ENCODE measurements at places on chromosomes 5 and 9.

DNA sequence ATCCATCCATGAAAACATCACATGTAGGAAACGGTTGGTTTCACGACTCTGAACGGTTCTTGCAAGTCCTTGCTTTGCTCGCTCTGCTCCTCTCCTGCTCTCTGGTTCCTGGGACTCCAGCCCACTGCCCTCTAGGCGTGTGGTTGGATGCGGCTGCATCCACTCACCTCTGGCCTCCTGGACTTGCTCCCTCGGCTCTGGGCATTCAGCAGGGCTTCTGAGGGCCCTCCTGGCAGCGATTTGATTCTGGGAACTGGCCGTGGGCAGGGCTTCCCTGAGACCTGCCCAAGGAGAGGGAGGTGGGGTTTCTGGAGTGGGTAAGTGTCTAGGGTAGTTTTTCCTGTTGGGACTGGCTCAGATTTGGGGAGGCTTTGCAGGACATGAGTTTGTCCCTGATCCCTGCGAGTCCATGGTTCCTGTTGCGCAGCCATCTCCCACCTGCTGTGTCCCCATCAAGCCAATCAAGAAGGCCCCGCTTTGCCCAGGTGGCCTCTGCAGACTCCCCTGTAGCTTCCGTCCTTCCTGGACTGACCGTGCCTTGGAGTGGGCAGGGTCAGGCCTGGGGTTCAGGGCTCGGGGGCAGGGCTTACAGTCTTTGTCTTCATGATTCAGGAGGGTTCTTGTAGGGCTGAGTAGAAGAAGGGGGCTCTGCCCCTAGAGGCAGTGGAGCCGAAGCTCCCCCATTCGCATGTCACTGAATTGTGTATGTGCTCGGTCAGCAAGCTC, 192.3 kb downstream of the CACNA1B start:
- peaks cover 1% of the 10 kb centered on the region for H3K4me1 ChIP-seq
- H3K27me3 ChIP-seq: peaks cover 11% of the 10 kb centered on the region
- DNase-seq: no peak
- no peak overlapping the region for H3K4me3 ChIP-seq
- H3K27ac ChIP-seq: no peak overlapping the region

DNA sequence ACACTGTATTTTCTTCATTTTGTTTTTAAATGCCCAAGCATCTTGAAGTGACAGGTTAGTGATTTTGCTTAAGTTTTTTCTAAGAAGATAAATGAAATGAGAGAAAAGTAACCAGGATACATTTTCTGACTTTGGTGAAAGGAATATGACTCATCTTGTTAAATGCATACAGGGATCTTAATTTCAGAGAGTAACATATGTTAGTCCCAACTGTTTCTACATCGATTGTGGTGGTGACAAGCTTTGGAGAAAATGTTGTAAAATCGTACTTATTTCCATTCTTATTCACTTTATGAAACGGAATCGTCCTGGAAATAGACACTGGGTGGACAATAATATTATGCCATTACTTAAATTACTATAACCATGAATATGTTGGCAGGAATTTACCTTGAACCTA, 107.5 kb downstream of the KCNN2 start:
- H3K4me3 ChIP-seq: no peak overlapping the region
- no peaks in the 10 kb centered on the region for H3K36me3 ChIP-seq
- H3K27ac ChIP-seq: no peak overlapping the region
- no peak for DNase-seq

GRCh38 chr5:145965804-145966203, 29.4 kb downstream of the SH3RF2 start:
- no peaks in the 10 kb centered on the region for H3K36me3 ChIP-seq
- peaks cover 7% of the 10 kb centered on the region for H3K4me1 ChIP-seq
- no peak overlapping the region for H3K27ac ChIP-seq
- no peak for DNase-seq
- H3K4me3 ChIP-seq: no peak overlapping the region
- H3K27me3 ChIP-seq: peaks cover 9% of the 10 kb centered on the region

DNA sequence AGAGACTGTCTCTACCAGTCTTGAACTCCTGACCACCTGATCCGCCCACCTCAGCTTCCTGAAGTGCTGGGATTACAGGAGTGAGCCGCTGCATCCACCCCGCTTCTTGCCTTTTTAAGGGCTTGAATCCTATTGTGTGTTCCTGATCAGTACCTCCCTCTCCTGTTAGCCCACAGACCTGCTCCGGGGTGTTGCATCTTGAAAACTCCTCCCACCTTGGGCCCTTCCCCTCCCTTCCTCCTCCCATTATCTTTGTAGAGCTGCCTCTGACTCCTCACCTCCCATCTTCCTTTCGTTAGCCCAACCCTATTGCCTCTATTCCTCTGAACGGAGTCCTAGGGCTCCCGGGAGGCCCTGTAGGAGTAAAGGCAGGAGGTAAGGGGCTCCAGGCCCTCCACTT, 48.5 kb upstream of the NEK6 start:
- H3K27me3 ChIP-seq: no peaks in the 10 kb centered on the region
- peaks cover 71% of the 10 kb centered on the region for H3K4me1 ChIP-seq
- no peak overlapping the region for H3K4me3 ChIP-seq
- H3K27ac ChIP-seq: peak overlapping the region; percentile 22

DNA sequence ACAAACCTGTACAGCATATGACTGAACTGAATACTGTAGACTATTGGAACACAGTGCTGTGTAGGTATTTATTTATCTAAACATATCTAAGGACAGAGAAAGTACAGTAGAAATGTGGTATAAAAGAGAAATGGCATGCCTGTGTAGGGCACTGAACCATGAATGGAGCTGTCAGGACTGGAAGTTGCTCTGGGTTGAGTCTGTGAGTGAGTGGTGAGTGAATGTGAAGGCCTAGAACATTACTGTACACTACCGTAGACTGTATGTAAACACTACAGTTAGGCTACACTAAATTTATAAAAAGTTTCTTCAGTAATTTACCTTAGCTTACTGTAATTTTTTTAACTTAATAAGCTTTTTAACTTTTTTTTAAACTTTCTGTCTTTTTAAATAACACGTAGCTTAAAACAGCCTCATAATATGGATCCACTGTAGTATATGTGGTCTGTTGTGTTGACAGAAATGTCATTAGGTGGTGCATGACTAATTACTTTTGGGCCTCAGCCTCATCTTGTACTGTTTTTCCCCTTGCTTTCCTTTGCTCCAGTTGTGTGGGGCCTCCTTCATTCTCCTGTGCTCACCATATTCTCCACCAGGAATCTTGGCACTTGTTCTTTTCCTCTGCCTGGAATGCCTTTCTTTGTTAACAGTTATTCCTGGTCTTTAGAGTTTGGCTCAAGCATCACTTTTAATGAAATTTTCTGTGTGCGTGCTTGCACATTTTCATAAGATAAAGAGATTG, 8.8 kb downstream of the SPIN1 start:
- peaks cover 11% of the 10 kb centered on the region for H3K36me3 ChIP-seq
- H3K4me1 ChIP-seq: peaks cover 40% of the 10 kb centered on the region
- no peak for DNase-seq
- H3K27ac ChIP-seq: no peak overlapping the region

DNA sequence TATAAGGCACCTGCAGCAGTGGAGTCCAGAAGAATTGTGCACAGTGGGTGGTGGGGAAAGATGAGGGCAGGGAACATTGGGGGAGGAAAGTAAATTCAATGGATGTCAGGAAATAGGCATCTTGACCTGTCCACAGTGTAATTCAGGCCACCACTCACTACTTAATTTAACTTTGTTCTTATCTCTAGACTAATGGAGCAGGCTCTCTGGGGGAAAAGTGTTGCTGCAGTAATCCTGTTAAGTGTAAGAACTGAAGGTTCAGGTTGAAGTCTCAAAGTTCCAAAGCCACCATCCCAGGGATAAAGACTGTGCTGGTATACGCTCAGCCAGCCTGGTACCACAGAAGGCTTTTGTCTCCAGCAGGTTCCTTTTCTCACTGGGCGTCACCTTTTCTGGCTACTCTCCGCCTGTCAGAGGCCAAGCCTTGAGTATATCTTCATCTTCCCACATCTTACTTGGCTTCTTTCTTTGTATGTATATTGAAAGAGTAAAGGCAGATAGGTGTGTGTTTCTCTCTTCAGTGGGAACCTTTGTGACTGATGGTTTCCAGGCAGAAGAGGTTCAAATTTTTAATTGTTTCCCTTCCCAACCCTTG, 150.9 kb upstream of the DMRT1 start:
- no peak for DNase-seq
- H3K27ac ChIP-seq: no peak overlapping the region
- no peaks in the 10 kb centered on the region for H3K4me1 ChIP-seq

GRCh38 chr9:22813529-22813928, 366.9 kb downstream of the DMRTA1 start:
- no peak for DNase-seq
- no peaks in the 10 kb centered on the region for H3K4me1 ChIP-seq
- H3K4me3 ChIP-seq: no peak overlapping the region

GRCh38 chr9:682633-683508, 158.6 kb upstream of the DMRT1 start:
- peaks cover 3% of the 10 kb centered on the region for H3K4me1 ChIP-seq
- H3K36me3 ChIP-seq: no peaks in the 10 kb centered on the region
- no peak overlapping the region for H3K4me3 ChIP-seq
- peaks cover 6% of the 10 kb centered on the region for H3K27me3 ChIP-seq
- H3K27ac ChIP-seq: no peak overlapping the region

- peaks cover 30% of the 10 kb centered on the region for H3K27me3 ChIP-seq
- no peak overlapping the region for H3K4me3 ChIP-seq
- H3K4me1 ChIP-seq: peaks cover 11% of the 10 kb centered on the region
- no peak overlapping the region for H3K27ac ChIP-seq
- H3K36me3 ChIP-seq: no peaks in the 10 kb centered on the region
Observed at GRCh38 chr5:133685402-133686018, 73.2 kb upstream of the FSTL4 start.

DNA sequence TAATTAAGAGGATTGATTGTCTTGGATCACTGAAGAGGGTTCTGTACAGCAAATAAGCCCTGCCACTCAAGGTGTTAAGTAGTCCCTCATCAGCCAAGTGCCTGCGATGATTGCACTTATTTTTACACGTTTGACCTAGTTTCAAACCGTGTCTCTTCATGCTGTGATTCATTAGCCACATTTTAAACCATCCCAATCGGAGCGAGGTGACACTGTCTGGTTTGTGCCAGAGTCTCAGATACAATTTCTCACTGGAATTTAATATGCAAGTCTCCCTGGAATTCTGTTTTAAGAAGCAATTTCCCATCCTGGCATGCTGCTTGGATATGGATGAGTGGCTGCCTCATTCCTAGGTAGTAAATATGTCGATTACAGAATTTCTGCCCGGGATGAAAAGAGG, 1.6 kb downstream of the INSYN2B start:
- DNase-seq: no peak
- no peak overlapping the region for H3K4me3 ChIP-seq
- no peaks in the 10 kb centered on the region for H3K27me3 ChIP-seq
- no peak overlapping the region for H3K27ac ChIP-seq
- peaks cover 49% of the 10 kb centered on the region for H3K36me3 ChIP-seq
- no peaks in the 10 kb centered on the region for H3K4me1 ChIP-seq

GRCh38 chr5:117131876-117132275, 557.3 kb upstream of the SEMA6A start:
- H3K36me3 ChIP-seq: no peaks in the 10 kb centered on the region
- H3K27ac ChIP-seq: no peak overlapping the region
- H3K4me1 ChIP-seq: no peaks in the 10 kb centered on the region
- no peak overlapping the region for H3K4me3 ChIP-seq

DNA sequence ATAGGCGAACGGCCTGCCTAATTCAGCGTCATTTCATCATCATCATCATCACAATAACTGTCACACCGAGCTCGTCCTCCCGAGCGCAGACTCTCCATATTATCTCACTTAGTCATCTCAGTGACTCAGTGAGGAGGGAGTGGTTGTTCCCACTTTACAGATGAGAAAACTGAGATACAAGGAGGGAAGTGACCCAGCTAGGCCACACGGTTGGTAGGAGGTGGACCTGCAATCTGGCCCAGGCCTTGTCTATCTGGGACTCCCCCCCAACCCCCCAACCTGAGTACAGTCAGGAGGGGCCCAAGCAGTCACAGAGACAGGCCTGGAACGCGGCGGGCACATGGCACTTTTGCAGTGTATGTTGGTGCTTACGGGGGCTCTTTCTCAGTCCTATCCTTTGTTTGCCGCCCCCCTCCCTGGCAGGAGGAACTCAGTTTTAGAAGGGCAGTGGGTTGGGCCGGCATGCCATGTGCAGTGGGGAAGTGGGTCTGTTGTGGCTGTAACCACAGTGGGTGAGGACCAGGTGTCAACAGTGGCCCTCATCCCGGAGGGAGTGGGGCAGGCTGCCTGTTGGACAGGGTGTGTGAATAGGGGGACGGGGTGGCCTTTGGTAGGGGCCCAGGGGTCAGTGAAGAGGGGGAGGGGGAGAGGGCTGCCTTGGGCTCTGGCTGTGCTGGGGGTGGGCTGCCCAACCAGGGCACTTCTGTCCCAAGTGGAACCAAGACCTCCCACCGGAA, 1.7 kb upstream of the RXRA start:
- H3K27ac ChIP-seq: peak overlapping the region; percentile 14
- peak overlapping the region; percentile 51 for H3K4me3 ChIP-seq
- DNase-seq: peak; percentile 51

DNA sequence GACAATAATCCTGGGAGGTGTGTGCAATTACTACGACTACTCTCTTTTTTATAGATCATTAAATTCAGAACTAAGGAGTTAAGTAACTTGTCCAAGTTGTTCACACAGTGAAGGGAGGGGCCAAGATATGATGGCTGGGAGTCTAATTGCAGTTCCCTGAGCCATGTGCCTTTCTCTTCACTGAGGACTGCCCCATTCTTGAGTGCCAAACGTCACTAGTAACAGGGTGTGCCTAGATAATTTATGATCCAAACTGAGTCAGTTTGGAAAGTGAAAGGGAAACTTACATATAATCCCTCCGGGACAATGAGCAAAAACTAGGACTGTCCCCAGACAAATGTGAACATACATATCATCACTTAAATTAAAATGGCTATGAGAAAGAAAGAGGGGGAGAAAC, 20.2 kb downstream of the IL7R start:
- H3K27me3 ChIP-seq: no peaks in the 10 kb centered on the region
- peaks cover 90% of the 10 kb centered on the region for H3K4me1 ChIP-seq
- no peak overlapping the region for H3K4me3 ChIP-seq
- H3K27ac ChIP-seq: peak overlapping the region; percentile 89

- no peak overlapping the region for H3K4me3 ChIP-seq
- no peaks in the 10 kb centered on the region for H3K36me3 ChIP-seq
- H3K4me1 ChIP-seq: peaks cover 21% of the 10 kb centered on the region
- peak overlapping the region; percentile 90 for H3K27ac ChIP-seq
Observed at GRCh38 chr9:6566409-6567139, 79.0 kb downstream of the GLDC start.

DNA sequence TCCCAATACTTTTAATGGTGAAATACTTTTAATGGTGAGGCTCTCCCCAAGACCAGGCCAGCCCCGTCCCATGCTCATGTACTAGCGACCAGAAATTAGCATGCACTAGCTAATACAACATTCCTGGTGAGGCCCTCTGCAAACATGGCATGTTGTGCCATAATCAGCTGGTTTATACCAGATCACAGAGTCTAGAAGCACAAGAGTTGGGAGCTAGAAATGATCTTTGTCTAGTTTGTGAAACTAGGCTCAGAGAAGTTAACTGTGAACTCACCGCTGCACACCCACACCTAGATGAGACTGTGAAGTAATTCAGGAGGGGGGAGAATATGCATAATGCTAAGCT, 37.4 kb downstream of the MTMR12 start:
- H3K4me1 ChIP-seq: peaks cover 43% of the 10 kb centered on the region
